ENCODE measurements at places on chromosomes 11 and 22.

GRCh38 chr11:88146106-88146505 is 29.1 kb downstream of the RAB38 start:
- no peak for DNase-seq

DNA sequence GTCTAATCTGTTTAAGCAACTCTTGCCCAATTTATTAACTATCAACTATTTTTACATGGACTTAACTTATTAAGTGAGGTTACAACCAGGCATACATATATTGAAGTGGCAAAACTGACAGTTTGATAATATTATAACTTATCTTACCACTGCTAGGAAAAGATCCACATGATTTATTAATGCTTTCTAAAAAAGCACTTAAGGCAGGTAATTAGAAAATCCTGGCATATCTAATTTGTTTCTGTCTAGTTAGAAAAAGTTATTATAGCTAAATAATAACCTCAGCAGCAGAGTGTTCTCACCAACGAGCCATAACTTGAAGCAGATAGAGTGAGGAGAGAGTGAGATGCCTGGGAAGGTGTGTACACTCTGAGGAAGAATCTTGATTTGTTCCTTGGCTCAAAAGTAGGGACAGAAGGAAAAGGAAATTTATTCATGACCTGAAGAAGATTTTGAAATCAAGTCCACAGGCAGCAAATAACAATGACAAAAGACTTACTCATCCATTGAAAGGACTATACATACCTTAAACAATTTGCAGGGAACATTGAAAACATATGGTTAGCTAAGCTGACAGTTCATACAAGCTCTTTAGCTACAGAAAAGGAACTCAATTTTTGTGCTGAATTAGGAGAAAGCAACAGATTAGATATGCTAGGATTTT is 7.1 kb upstream of the MUC15 start:
- DNase-seq, result no peak

GRCh38 chr22:38696606-38697424 is 3.9 kb downstream of the JOSD1 start:
- peak; percentile 29 for DNase-seq

DNA sequence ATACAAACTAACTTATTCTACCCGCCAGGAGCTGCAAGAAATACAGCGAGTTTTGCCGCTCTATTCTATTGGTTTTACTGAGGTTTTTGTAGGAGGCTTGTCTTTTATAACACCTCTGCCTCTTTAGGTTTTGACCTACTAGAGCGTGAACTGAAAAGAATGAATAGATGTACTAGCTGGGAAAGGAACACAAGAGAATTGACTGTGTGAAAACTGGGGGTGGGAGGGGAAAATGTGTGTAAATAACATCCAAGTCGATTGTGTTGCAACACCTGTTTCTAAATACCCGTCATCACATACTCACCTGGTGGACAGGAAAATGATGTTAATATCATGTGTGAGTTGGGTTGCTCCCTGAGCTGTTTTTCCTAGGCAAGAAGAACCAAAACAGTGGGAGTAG is 12.9 kb upstream of the JHY start:
- DNase-seq, result no peak

DNA sequence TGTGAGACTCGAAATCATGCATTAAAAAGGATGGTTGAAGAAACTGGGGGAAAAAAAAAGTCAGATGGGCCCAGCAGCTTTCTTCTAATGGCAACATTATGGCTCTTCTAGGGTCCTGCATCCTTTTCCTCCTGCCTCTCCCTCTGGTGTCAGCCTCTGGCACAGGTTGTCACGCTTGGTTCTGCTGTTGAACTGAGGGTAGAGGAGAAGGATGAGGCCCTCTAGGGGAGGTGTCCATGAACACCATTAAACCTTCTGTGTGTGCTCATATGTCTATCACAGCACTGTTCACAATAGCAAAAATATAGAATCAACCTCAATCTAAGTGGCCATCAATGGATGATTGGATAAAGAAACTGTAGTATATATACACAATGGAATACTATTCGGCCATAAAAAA is 36.0 kb downstream of the BUD13 start:
- DNase-seq, result no peak

- no peak for DNase-seq
These were observed 15.6 kb upstream of the ARHGEF17 start for GRCh38 chr11:73292525-73292894.

DNA sequence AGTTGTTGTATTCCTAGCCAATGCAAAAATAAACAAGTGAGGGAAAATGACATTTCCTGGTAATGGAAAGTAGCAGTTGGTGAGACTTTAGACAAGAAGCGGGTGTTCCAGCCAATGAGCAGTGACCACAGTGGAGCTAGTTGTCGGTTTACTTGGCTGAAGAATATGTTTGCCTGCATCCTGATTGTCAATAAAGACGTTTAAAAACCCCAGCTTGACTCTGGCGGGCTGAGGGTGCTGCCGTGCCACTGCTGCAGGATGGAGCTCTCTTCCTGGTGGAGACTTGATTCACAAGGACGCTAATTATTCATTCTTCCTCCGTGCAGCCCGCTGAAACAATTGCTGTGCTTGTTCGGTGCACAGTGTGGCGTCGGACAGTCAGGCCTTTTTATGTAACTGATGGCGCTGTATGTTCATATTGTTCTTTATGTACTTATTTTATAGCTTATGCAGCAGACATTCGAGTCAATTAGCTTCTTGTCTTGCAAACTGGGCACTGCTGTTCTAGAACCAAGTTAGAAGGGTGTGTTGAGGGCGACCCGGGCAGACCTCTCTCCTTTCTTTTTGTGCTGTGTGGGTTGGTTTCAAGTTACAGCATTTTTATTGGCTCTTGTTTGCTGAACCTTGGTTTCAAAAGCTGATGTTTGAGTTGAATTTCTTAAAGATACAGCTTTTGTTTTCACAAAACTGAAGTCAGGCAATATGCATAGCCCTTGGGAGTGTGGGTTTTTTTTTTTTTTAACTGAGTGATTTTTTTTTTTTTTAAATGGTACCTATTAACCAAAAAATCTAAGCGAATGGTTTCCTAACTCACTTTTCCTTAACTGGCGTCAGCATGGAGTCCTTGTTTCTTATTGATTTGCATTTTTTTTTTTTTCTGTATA is 153.9 kb downstream of the TEAD1 start:
- DNase-seq, result no peak

- no peak for DNase-seq
These were observed 364.3 kb downstream of the SHANK2 start for GRCh38 chr11:70888061-70888460.

DNA sequence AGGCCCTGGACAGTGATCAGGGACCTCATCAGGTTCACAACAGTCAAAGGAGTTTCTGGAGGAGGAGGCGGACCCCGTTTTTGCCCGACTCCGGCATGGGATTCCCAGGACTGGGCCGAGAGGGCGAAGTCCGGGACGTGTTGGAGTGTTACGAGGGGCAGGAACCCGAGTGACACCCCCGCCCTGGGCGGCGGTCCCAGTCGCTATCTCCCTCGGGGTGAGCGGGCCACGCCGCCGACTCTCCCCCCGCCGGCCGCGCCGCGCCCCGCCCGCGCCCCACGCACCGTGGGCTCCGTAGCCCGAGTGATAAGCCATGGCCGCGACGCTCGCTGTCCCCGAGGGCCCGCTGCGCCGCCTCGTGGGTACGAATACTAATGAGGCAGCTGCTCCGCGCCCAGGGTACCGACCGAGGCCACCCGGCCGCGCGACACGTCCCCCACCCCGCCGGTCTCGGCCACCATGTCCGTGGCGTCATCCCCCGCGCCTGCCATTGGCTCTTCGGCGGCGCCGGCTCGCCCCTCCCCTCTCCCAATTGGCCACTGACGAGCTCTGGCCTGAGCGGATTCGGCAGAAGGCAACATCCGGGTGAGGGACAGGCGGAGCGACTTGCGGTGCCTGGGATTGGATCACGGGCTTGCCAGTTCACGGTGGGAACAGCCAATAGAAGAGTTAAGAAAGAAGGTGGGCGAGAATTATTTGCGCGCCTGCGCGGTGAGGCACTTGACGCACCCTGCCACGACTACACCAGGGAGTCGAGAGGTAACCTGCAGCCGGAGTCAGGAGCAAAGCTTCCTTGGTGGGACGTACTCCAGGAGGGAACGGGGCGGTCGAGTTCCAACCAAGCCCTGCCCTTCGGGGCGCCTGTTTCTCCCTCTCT is at the start of gene YIF1A:
YIF1A (minus strand) TSS at position 473 of the 877 bp plus-strand sequence; CDS start at position 315, 158 bp downstream.
- peak; percentile 95 for DNase-seq

DNA sequence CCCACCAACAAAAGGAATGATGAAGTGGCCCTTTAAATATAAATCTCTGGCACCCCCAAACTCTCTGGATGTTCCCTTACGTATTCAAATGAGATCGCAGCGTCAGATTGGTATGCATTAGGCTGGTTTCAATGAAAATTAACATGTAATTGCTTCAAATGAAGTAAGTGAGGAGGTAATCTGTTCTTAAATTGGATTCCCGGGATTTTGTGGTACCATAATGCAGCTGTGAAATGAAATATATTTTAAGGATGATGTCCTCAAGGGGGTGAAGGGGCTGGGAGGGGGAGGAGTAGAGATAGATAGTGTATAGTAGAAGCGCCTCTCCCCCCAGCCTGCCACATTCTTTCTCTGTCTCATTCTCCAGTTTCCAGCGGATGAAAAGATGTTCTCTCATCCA is 748.2 kb downstream of the NTM start:
- DNase-seq, result no peak

DNA sequence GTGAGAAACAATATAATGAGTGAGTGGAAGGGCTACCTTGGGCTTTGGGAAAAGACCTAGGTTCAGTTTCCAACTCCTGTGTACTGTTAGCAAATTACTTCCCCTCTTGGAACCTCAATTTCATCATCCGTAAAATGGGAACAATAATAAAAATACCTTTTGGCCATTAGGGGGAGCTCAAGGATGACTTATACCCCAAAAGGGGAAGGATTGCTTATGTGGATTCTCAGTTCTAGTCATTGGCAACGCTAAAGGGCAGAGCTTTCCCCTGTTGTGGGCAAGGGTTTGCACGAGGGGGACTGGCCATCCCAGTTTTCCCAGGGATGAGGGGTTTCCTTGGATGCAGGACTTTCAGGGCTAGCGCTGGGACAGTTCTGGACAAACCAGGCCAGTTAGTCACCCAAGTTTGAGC is 3.1 kb upstream of the COMMD9 start:
- no peak for DNase-seq

DNA sequence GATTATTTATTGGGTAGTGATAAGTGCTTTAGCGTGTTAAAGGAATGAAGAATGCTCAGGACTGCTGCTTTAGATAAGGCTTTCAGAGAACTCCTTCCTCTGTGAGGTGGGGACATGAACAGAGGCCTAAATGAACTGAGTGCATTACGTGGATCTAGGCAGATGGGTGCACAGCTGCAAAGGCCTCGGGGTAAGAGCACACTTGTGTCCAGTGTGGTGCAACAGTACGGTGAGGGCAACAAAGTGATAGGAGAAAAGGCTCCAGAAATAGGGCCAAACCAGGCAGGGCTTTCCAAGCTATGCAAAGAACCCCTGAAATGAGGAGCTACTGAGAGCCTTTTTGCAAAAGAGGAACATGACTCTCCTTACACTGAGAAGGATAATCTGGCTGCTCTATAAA is 45.3 kb upstream of the ARHGAP32 start:
- no peak for DNase-seq

DNA sequence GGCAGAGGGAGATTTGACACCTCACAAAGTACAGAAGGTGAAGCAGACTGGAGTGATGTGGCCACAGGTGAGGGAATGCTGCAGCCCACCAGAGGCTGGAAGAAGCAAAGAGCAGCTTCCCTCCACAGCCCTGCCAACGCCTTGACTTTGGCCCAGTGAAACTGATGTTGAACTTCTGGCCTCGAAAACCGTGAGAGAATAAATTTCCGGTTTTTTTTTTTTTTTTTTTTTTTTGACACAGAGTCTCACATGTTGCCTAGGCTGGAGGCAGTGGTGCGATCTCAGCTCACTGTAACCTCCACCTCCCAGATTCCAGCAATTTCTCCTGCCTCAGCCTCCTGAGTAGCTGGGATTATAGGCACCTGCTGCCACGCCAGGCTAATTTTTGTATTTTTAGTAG is 8.7 kb downstream of the KMT5B start:
- DNase-seq, result no peak

DNA sequence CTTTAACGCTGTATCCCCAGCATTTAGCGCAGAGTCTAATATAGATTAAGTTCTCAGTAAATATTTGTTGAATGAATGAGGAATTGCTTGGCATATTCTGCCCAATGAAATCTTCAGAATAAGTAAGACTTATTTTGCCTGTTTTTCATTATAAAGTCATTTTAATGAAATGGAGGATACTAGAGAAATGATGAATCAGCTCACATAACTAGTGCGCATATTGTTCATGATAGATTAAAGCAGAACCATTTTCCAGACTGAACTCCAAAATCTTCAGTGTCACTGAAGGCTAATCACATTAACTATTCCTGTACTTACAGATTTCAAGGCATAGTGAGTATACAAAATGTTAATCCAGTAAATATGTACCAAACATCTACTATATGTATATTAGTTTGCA is 29.6 kb downstream of the ACER3 start:
- no peak for DNase-seq

- DNase-seq, result no peak
These were observed 25.5 kb upstream of the AMOTL1 start for GRCh38 chr11:94742665-94743064.

DNA sequence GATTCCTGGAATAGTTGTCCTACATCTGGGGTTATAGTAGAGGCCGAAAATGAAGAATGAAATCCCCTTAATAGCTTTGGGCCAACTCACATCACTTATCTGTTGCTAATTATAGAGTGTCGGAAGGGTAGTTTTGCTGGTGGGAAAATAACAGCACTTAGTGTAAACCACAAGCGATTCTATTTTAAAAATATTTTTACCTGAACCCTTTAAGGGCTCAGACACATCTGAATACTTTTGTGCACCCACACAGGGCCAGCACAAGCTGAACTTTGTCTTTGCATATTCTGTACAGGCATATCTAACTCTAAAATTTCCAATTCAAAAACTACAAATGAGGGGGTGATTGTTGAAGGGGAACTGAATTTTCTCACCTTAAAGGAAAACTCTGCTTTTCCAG is 27.6 kb downstream of the SLC6A5 start:
- no peak for DNase-seq

GRCh38 chr11:78940500-78941225 is 366.0 kb upstream of the NARS2 start:
- no peak for DNase-seq

GRCh38 chr22:39689421-39689820 is 118.9 kb downstream of the CACNA1I start:
- DNase-seq, result no peak

GRCh38 chr11:93143186-93143585 is 54.6 kb downstream of the SLC36A4 start:
- DNase-seq, result no peak

DNA sequence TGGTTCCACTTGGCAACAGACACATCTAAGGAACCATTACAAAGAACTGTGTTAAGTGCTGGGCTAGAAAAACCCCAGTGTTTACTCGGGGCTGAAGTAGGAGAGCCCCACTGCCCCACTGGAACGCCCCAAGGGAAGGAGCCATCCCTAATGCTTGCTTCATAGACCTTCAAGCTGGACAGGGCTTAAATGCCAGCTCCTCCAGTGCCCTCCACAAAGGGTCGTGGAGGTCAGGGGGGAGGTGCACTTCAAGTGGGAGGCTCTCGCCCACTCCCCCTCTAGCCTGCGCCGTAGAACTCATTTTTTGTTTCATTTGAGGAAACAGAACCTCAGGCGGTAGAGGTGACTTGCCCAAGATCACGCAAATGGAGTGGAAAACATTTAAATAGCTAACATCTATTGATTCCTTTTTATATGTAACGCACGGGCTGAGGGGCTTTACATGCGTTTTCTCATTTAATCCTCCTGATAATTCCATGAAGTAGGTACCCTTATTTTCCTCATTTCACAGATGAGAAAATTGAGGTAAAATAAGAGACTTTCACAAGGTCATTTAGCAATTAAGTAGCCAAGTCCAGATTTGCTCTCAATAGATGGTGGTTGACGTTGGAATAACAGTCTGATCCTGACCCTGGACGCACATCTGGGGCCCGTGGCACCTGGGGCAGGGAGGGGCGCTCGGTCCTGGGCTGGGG is 545 bp upstream of the ZDHHC13 start:
- DNase-seq, result no peak

Measured in stimulated activated CD4-positive, alpha-beta T cell treated with anti-CD3 and anti-CD28 coated beads, Interleukin-2, amount 100 ng/mL, for 48 hours (primary cell).